HTR-8/SVneo (cell line): ENCODE measurements at places on chromosomes 7 and 10.

- DNase-seq: no peak
These were observed 164.7 kb downstream of the ZMYND11 start for GRCh38 chr10:299969-300368.

DNA sequence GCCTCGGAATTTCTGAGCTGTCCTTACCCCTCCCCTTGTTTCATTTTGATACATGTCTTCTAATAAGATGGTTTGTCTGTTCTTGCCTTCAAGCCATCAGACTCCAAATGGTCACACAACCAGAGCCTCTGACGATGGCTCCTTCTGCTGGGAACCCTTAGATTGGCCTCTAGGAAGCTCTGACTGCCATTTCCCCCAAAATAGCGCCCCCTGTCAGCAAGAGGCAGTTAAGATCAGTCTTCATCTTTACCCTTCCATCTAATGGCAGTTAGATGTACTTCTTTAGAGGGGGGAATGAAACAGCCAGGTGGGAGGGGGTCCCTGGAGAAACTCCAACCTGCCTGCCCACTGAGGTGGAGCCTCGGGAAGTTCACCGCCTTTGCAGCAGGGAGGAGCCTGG is 85.8 kb upstream of the GPR22 start:
- no peak for DNase-seq

- no peak for DNase-seq
These were observed 24.6 kb downstream of the NACAD start for GRCh38 chr7:45064047-45064725.

DNA sequence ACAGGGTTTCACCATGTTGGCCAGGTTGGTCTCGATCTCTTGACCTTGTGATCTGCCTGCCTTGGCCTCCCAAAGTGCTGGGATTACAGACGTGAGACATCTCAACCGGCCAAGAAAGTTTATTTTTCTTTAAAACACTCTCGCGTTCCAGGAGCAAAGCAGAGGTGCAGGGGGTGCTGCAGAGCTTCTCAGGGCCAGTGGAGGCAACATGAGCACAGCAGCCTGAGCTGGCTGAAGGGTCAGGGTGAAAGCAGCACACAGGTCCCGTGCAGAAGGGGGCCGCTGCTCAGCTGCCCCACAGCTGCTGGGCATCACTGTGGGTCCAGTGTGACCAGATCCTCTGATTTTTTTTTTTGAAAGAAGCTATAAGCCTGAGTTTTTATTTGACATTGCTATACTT is 46.1 kb downstream of the EPHB4 start:
- no peak for DNase-seq

DNA sequence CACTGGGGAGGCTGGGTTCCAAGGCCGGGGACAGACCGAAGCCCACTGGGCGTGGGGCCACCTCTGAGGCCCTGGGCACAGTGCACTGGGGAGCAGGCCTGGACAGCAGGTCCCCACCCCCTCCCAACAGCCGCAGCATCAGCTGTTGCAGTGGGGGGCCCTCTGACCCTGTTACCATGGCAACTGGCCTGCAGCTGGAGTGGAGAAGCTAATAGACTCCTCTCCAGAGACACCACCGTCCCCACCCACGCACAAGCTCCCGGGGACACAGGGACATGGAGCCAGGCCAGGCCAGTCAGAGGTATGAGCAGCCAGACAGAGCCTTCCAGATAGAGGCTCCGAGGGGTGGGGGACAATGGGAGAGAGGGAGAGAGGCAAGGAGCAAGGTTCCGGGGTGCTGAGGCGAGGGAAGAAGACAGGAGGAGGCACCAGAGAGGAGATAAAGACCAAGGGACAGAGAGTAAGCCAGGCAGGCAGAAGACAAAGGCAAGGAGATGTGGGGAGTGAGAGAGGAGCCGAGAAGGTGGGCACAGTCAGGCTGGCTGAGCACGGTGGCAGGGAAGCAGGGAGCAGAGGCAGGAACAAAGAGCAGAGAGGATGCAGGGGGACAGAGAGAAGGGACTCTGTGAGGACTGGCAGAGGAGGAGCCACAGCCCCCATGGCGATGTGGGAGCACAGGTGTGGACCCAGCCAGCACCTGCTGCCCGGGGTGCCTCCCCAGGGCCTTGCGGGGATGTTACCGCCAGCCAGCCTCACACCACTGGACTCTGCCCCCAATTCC is 6.7 kb downstream of the KCNH2 start:
- DNase-seq: no peak

DNA sequence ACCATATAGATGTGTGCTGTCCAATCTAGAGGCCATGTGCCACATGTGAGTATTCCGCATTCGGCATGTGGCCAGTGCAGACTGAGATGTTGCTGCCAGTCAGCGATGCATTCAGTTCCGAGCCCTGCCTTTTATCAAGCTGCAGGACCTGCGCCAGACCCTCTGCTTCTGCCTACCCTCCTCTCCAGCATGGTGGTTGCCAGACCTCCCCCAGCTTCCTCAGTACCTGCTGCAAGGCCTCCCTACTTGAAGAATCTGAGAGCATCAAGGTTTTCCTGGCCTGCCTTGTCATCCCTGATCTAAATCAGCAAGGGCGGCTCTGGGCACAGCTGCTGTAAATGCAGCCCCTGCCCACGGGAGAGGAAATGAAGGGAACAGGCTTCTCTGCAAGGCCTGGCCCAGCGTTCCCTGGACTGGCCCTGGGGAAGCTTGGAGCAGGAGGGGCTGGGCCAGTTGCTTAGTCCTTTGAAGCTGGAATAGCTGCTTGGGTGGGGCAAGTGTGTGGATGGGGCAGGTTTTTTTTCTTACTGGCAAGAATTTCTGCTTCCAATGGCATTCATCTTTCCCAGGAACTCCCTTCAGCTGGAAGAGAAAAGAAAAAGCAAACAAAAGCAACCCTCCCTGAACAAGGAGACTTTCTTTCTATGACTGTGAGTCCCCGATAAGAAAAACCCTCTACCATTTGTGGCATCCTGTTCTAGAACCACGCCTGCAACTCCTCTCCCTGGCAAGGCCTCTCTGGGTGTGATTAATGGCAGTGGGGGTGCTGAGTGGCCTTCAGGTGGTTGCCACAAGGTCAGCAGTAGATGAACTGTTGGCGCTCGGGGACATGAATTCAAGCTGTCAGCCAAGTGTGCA is 93.0 kb downstream of the NHLRC2 start:
- DNase-seq: no peak

DNA sequence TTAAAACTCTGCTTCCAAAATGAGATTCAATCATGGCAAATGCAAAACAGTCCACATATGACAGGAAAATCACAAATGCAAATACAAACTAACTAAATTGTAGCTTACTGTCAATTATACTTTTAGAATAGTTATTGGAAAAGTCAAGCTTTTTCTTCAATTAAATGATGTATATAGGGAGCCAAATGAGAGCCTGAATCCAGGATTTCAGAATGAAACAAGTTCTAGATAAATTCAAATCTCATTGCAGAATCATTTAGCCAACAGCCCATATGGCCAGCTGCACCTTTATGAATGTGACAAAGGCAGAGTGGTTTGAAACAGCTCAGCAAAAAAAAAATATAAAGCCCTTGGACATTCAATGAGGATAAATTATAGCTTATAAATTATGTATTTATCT is 82.2 kb upstream of the SCIN start:
- no peak for DNase-seq

GRCh38 chr7:95595746-95596197 is 544 bp downstream of the PDK4 start:
- no peak for DNase-seq

GRCh38 chr7:105911961-105912575 is 35.7 kb upstream of the ATXN7L1 start:
- no peak for DNase-seq
